ENCODE measurements at places on chromosomes 3 and 15.

GRCh38 chr3:189708375-189708774 lies 77.2 kb downstream of the TP63 start:
- DNase-seq, result no peak

- no peak for DNase-seq
Measured at GRCh38 chr3:98513736-98514135, 9.0 kb downstream of the CLDND1 start.

GRCh38 chr15:64443747-64444621 lies 16.4 kb upstream of the ZNF609 start:
- DNase-seq, result peak; percentile 97

DNA sequence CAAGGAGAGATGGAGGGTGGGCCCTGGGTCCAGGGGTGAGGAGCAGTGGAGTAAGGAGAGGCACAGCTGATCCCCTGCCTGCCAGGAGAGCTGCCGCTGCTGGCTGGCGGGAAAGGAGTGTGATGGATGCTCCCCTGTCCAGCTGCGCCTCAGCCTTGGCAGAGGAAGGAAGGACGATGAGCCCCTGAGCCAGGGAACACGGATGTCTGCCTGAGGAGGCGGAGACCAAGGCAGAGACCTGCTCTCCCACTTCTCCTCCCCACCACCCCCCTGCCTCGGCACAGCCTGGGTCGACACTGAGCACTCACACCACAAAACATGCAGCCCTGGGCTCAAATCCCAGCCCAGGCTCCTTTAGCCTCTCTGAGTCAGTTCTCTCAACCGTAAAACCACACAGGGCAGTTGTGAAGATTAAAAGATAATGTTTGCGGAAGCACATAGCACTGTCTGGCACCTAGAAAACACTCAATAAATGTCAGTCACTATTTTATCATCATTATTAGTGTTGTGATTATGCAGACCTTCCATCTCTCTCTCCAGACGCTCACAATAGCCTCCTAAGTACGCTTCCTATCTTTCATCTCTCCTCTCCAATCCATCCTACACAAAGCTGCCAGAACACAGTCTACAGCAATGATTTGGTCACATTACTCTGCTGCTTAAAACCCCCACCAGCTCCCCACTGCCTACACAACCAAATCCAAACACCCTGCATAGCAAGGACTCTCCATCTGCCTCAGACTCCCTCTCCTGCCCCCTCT lies 52.2 kb downstream of the SEMA5B start:
- DNase-seq, result peak; percentile 94

- DNase-seq, result peak; percentile 31
Measured at GRCh38 chr3:152405915-152406802, 137.4 kb downstream of the MBNL1 start.

GRCh38 chr3:197317250-197317963 lies 19.0 kb upstream of the DLG1 start:
- peak; percentile 55 for DNase-seq

DNA sequence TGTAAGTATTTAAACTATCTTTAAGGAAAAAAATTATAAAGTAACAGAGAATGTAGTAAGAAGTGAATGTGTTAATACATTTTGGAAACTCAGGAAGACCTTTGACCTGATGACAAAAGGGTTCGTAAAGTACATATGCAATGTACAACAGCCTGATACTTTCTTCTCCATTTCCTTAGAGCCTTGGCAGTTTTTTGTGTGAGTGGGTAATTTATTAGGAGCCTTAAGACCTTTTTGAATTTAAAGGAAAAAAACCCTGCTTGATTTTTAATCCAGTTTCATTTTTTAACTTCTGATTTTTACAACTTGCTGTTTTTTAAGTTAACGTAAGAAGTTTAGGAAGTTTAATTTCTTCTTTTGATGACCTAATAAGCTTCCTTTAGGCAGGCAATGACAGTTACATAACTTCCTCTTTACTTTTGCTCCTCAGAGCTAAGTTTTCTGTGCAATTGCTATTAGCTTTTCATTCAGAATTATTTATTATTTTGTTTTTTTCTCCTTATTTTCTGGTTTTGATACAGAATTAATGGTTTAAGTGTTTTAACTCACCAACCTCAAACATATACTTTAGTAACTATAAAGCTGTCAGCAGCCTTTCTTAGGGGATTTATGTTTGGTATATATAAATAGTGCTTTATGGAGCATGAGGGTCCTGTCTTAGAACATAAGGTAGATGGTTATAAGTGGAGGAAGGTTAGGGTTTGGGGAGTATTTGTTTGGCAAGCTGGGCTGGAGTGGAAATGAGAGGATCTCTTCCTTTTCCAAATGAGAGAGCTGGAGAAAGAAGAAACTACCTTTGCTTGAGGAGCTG lies 35.2 kb downstream of the ARMC8 start:
- DNase-seq, result no peak

- DNase-seq, result peak; percentile 95
Measured at GRCh38 chr3:21435871-21436270, 315.1 kb downstream of the ZNF385D start.

DNA sequence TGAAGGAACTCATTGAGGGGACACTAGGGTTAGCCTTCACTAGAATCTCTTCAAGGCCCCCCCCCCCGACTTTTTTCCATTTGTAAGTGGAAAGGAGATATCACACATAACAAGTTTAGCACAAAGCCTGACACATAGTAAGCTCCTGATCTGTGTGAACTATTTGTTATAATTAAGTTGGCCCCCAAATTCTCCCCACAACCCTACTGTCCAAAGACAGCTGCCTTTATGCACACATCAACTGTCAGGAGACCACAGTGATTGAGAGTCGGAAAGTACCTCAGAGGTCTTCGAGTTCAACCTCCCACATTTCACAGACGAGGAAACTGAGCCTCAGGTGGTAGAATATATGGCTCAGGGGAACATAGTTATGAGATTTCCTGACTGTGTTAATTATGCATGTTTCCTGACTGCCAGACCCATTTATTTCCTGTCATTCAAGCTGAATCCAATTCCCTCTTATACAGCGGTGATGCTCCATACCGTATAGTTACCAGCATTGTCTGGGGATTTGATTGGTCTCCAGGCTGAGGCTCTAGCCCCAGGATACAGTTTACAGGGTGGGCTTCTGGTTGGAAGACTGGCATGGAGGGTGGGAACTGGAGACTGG lies 227.4 kb upstream of the CMC1 start:
- no peak for DNase-seq

DNA sequence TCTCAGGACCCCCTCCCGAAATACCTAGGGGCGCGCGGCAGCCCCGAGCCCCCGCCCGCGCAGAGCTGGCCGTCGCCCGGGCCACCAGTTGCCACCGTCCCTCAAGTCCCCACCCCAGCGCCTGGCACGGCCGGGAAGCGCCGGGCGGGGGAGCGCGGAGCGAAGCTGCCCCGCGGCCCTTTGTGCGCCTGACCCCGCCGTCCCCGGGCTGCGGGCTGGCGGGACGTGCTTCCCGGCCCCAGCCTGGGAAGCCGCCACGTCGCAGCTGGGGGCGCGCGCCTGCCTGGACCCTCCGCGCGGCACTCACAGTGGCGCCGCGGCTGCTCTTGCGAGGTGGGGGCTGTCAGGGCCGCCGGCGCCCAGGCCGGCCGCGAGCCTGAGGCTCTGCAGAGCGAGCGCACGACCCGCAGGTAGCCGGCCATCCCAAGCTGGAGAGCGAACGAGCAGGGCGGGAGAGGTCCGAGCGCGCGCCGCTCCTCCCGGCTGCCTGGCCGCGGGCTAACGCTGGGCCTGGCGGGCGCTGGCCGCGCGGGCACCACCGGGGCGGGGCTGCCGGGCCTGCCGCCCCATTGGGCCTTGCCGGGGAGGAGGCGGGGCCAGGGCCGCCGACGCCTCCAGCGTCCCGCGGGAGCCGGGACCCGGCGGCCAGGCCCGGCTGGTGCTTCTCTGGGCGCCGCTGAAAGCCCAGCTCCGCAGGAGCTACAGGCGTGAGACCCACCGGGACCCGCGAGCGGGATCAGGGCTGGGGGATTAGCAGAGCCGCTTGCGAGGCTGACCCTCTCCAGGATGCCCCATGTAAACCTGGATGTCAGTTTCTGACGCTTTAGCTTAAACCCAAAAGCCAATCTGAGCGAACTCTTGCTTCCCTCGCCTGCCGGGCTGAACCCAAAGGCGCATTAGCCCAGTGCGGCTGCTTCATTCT lies at the start of gene IDH2:
Gene IDH2, minus strand, starts transcription at position 500 of the 922 bp plus-strand sequence. Its CDS starts 78 bp downstream, at position 422.
- DNase-seq, result peak; percentile 72

DNA sequence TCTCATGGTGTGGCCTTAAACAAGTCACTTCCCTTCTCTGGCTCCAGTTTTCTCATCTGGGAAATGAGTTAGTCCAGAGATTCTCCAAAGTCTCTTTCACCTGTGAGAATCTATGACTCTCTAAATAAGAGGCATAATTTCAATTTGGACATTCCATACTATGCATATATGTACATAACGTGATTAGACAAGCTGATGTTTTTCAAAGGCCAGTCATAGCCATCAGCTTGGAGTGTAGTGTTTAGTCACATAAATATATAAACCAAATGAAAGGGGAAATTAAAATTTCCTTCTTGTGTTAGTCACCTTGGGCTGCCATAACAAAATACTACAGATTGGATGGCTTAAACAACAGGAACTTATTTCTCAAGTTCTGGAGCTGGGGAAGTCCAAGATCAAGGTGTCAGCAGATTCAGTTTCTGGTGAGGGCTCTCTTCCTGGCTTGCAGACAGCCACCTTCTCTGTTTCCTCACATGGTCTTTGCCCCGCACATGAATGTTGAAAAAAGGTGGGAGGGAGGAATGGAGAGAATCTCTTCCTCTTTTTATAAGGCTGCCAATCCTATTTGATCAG lies 19.4 kb downstream of the TMEM41A start:
- DNase-seq, result no peak

GRCh38 chr15:96692826-96693225 lies 362.3 kb downstream of the NR2F2 start:
- DNase-seq, result no peak

DNA sequence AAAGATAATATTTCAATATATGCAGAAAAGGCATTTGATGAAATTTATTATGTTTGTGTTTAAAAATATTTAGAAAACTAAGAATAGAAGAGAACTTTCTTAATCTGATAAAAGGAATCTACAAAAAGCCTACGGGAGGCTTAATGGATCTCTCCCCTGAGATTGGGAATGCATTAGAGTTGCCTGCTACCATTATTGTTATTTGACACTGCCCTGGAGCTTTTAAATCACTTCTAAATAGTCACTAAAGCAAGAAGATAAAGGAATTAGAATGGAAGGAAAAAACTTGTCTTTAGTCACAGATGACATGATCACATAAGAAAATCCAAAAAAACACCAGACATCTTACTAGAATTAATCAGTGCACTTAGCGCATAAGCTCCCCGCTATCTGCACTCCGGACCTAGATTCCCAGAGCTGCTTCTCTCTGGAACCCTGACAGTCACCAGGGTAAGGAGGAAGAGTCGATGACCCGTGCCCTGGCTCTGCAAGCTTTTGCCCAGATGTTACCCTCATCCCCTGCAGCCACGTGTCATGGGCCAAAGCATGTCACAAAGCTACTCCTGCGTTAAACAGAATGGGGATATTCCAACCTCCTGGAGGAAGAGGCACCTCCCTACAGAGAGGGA lies 97.1 kb downstream of the MINAR1 start:
- no peak for DNase-seq

DNA sequence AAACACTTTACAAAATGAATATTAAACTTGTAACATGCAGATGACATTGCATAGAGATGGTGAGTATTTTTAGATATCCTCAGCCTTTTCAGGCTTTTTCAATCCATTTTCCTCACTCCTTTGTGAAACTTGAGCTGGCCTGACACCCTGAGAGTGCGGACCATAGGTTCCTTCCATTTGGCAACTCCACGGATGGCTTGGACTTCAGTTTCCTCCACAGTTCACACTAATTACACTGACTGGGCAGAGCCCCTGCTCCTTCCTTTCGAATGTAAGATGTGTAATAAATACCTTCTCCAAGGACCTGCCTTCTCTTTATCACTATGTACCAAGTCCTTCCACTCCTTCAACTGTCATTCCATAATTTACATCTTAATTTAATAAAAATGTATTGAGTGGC lies 141.7 kb upstream of the LRIG1 start:
- DNase-seq, result no peak

GRCh38 chr15:100001405-100001804 lies 268.2 kb upstream of the LYSMD4 start:
- no peak for DNase-seq

DNA sequence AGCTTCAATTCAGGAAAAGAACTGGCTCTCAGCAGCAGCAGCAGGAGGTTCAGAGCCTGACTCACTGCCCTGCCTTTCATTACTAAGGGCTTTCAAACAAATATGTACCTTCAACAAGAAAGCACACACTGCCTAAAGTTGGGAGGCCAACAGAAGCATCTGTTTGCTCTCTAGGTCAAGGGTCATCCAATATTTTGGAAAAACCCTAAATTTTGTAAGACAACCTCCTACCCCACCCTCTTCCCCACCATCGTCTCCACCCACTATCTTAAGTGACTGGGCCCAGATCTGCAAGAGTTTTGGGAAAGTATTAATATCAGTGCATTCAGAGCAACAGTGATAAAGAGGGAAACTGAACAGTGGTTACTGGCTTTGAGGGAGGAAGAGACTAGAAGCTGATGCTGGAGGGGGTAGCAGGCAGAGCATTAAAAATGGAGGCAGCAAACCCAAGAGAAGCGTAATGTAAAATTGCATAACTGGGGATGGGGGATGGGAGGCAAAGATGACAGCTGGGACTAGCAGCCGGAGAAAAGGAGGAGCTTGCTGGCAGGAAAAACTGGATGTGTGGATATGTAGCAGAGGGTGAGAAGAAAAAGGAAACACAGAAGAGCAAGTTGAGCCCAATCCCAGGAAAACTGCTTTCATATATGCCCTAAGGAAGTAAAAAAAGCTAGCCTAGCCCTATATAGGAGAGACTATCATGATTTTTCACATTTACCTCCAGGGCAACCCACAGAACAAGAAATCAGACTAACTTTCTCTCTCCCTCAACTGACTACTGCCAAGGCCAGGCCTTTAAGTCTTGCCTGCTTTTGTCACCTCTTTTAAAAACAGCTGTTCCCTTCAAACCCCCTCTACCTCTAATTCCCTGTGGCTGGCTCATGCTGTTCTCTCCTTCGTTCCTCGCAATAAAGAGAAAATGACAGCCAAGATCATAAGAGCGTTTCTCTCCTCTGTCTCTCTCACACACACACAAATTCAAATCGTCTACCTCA lies 31.4 kb downstream of the NPTN start:
- DNase-seq, result no peak
